AML-193 (cell line): ENCODE measurements at places on chromosomes 7 and 10.

- no peak for DNase-seq
Observed at GRCh38 chr10:84698989-84699388, 370.6 kb downstream of the CCSER2 start.

DNA sequence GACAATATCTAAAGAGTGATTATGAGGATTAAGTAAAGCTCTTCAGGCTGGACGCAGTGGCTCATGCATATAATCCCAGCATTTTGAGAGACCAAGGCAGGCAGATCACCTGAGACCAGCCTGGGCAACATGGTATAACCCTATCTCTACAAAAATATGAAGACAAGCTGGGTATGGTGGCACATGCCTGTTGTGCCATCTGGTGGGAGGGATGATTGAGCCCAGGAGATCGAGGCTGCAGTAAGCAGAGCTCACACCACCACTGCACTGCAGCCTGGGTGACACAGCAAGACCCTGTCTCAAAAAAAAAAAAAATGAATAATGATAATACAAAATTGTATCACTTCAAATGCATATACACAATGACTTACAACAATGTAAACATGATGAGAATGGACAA lies 195.6 kb upstream of the AUTS2 start:
- no peak for DNase-seq

GRCh38 chr10:53079283-53079682 lies 306.7 kb upstream of the MBL2 start:
- no peak for DNase-seq

- DNase-seq: no peak
Observed at GRCh38 chr7:110387689-110388088, 703.2 kb upstream of the LRRN3 start.

GRCh38 chr7:5533821-5534367 lies 110.3 kb upstream of the TNRC18 start:
- DNase-seq: no peak

- no peak for DNase-seq
Observed at GRCh38 chr7:27992755-27993493, 187.7 kb downstream of the JAZF1 start.

- no peak for DNase-seq
Observed at GRCh38 chr7:3722396-3722922, 421.4 kb downstream of the SDK1 start.
